ENCODE measurements at places on chromosomes 2 and 18. TPM values are rescaled to one million over a fixed set of nuclear protein-coding genes. Genes with fewer than 3 reads are reported as not detected.

GRCh38 chr18:48660346-48661228 is 121.8 kb downstream of the CTIF start:
- no peak for DNase-seq

DNA sequence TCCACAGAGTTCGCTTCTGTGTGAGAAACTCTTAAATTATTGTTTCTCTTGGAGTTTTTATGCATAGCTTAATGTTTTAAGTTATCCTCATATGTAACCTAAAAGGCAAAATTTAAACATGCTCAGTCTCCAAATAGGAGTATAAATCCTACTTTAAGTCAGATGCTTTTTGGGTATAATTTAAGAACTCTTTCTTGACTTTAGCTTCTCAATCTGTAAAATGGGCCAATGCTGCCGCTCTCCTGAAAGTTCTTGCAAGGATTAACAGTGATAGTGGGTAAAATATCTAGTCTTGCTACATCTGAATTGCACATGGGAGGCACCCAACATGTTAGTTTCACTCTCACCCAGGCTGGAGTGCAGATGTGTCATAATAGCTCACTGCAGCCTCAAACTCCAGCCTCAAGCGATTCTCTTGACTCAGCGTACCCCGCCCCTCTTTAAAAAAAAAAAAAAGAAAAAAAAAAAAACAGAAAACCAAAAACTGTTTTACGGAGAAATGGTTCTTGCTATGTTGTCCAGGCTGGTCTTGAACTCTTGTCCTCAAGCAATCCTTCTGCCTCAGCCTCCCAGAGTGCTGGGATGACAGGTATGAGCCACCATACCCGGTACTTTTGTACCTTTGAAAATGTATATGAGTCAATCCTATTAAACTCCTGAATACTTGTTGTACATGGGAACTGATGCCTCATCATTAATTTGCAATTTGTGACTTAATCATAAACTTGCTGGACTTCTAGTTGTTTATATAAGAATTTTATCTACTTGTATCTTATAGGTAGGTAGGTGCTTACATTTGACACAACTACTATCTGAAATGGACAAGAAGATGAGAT is 1.8 kb downstream of the FBXO48 start:
- peak; percentile 74 for DNase-seq

- no peak for DNase-seq
Observed at GRCh38 chr2:219356834-219357233, 24.3 kb upstream of the RESP18 start.

DNA sequence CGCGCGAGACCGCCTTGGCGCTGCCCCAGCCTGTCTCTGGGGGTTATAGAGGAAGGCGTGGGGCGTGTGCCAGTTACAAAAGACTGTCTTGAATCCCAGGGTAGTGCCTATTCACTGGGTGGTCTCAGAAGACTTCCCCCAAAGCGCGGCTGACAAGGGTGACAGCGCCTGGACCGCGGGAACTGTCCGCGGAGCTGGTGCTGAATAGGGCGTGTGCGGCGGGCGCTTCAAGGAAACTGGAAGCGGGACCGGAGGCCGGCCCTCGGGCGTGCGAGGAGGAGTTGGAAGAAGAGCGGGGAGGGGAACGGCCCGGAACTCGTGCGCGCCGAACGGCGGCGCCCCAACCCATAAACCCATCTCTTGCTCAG is 2.3 kb downstream of the EGR4 start:
- peak; percentile 69 for DNase-seq

DNA sequence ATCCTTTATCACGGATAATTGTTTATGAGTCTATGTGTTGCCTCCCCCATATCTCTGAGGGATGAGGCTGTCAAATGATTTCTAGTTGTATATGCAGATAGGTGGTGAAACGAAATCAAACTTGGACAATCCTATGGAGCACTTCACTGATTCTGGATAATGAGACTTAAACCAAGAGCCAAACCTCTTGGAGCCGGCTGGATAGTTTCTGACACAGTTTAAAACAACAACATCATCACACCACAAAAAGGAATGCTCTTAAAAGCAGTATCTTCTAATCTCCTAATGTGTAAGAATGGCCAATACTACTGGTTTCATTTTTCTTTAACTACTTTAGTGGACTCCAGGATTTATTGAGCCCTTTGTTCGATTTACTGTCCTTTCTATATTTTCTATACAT is 36.5 kb downstream of the SPHKAP start:
- DNase-seq = no peak

- no peak for DNase-seq
Observed at GRCh38 chr18:28995319-28995718, 818.4 kb upstream of the CDH2 start.

- no peak for DNase-seq
Observed at GRCh38 chr2:226179010-226179409, 620.6 kb downstream of the IRS1 start.

- no peak for DNase-seq
Observed at GRCh38 chr2:110854355-110855081, 122.1 kb downstream of the ACOXL start.

- no peak for DNase-seq
Observed at GRCh38 chr2:128280901-128281321, 37.8 kb downstream of the HS6ST1 start.

DNA sequence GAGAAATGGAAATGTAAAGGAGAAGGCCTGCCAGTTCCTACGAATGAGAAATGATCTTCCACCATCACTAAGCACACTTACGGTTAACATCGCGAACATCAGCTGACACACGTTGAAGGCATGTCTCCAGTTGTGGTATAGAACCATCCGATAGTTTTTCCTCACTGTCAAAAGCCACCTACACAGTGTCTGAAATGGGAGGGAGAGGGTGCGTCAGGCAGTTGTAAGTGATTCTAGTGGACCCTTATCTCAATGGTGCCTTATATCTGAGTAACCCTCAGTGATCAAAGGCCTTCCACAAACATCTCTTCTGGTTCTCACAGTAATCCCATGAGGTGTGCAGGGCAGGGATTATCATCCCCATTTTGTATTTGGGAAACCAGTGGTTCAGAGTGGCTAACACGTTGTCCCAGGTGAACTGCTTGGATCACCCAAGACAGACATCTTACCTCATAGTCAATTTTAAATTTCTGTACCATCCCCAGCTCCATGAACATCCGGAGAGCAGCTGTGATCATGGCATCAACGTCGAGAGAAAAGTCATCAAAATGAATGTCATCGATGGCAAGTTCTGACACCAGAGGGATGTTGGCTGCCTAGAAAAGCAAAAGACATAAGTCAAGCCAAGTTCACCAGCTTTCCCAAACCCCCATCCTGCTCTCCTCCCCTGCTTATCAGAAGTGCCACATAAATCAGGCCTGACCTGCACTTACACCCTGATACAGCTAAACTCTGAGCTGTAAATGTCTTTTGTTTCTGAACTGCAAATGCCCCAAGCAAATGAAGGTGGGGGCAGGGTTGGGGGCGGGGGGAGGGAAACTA is 335.2 kb downstream of the AGPS start:
- no peak for DNase-seq

DNA sequence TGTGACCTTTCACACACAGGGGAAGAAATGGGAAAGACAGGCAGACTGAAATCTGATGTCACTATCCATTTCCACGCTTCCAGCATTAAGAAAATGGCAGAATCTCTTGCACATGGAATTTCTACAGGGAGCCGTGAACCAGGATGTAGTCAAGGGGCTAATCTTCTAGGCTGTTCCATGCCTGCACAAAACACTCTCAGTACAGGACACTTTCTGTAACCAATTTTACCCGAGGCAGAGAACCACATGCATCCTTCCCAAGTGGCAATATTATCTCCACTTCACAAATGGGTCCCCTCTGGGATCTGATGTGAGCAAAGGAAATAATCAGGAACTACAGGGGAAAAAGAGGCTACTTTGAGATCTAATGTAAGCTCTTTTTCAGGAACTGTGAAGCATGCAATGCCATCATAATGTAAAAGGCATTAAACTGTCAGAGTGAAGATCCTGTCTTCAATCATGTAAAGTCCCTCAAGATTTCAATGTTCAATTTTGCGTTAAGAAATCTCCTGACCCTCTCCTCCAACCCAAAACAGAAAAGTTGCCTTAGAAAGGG is 236.9 kb downstream of the RBM43 start:
- DNase-seq = no peak

DNA sequence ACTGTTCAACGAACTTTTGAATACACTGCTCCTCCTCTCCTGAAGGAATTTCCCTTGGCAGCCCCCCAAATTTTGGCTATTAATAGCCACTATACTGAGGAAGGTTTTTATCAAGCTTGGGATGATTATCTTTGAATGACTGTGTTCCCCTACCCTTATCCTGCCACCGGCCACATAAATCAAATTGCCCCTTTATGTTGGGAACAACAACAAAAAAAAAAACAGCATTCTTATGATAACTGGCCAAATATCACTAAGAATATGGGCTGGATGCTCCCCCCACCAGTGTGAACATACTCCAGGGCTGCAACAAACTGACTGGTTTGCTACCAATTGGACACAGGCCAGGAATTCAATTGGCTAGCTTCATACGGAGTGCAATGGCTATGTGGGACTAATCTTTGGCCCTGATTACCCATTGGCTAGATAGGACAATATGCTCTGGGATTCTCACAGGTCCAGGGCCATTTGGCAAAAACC is 20.6 kb downstream of the DUSP11 start:
- no peak for DNase-seq

DNA sequence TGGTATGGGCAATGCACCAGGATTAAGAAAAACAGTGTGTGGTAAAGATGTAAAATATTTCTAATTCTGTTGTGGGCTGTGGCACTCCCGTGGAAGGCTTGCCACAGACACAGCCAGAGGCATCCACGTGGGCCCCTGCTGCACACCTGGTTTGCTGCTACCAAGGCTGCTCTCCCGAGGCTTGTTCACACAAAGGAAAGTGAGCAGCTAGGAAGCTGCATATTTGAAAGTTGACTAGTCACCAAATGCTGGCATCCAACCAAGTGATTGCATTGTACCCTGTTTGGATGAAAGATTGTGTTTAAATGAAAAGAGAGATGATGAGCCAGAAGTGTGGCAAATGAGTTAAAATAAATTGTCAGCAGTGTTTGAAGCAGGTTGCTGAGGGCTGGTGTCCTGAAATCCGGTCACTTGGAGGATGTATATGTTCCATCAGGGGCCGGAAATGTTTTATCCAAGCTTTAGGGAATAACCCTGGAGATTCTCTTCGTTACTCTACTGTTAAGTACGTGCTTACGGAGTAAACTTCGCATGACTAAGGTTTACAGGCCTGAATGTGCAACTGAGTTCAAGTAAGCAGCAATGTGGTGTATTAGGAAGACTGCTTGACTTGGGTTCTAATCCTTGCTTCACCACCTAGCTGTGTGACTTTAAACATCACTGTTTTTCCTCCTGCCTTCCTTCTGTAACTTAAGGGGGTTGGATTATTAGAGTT is 86.1 kb downstream of the MSH2 start:
- no peak for DNase-seq

GRCh38 chr18:49621301-49621700 is 59.4 kb downstream of the LIPG start:
- DNase-seq = no peak

DNA sequence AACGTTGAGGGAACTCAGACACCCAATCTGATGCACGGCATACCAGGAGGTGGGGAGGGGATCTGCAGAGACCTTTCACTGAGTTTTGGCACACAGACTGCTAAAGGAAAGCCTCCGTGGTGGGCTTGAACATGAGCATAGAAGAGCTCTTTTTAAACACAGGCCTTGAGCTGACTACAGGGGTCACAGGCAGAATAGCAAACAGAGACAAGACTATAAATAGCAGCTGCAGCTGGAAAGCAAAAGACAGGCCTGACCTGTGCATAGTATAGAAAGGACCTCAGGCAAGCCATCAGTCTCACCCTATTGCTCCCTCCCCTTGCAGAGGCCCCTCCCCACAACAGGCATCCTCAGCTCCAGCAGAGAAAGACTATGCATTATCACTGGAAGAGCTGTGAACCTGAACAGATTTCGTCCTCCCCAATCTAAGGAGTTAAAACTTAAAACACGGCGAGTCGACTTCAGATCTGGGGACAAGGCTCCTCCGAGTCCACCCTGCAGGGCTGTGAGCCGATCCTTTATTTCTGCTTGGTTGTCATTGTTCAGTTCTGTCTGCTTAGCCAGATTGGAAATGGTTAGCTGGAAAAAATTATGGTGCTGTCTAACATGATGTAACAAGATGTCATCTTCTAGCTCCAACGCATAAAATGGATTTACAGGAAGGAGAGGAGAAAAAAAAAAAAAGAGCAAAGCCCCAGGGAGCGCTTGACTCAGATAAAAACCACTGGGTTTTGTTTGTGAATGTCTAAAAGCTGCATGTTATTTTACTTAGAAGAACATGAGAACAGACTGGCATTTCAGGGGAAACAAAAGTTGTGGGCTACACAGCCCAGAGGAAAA is 25.2 kb upstream of the LCLAT1 start:
- DNase-seq = peak; percentile 44

DNA sequence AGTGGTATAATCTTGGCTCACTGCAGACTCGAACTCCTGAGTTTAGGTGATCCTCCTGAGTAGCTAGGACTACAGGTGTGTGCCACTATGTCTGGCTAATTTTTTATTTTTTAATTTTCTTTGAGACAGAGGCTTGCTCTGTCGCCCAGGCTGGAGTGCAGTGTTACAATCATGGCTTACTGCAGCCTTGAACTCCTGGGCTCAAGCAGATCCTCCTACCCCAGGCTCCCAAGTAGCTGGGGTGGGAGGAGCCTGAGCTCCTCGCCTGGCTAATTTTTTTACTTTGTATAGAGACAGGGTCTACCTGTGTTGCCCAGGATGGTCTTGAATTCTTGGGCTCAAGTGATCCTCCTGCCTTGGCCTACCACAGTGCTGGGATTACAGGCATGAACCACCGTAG is 62.5 kb downstream of the BABAM2 start:
- no peak for DNase-seq

DNA sequence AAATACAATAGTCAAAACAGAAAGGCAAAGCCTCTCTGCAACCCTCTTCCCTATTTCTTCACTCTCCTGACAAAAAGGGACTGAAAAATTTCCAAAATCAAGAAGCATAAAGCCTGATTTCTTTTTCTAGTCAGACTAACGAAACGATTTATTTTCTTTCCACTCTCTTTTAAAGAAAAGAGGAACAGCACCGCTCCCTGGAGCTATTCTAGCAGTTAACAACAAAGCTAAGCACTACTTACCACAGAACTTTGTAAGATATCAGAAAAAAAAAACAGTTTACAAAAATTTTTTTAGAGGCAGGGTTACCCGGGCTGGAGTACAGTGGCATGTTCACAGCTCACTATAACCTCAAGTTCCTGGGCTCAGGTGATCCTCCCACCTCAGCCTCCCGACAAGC is 14.4 kb upstream of the FHL2 start:
- DNase-seq = no peak

GRCh38 chr2:64731746-64732145 is 78.0 kb upstream of the SERTAD2 start:
- no peak for DNase-seq

DNA sequence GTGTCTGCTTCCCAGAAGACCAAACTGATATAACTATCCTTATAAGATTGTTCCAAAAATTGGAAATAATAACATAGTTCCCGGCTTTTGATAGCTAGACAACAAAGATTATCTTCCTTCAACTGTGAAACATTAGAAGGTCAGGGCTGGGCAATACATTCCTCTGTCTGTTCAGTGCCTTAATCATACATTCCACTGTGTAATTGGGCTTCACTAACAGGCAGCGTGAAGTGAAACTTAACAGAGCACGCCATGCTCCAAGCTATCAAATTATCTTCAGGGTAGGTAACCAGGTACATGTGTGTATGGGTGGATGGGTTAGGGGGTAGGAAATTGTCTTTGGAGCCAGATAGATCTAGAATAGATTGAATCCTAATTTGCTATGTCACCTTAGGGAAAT is 23.5 kb upstream of the ARL5A start:
- DNase-seq = no peak

The NEU2 gene
- total RNA-seq = not detected

The CRYGC gene
- not detected for total RNA-seq

The TRPM8 gene
- not detected for total RNA-seq

The SIX2 gene
- total RNA-seq = not detected

The ALK gene
- not detected for total RNA-seq

Data from activated CD4-positive, alpha-beta memory T cell treated with anti-CD3 and anti-CD28 coated beads for 36 hours (primary cell).